ENCODE measurements at places on chromosomes 12 and 14. TPM values are rescaled to one million over a fixed set of nuclear protein-coding genes. Genes with fewer than 3 reads are reported as not detected.

BATF gene
- total RNA-seq: not detected

GLT8D2 gene
- 1.9 TPM for total RNA-seq

NCAPD2 gene
- 133 TPM for total RNA-seq

IFNG-AS1 gene
- not detected for total RNA-seq

ARHGAP9 gene
- 0.56 TPM for total RNA-seq

PZP gene
- not detected for total RNA-seq

OGFOD2 gene
- 18.1 TPM for total RNA-seq

BDKRB2 gene
- total RNA-seq: 0.18 TPM

UBE3B gene
- 38.7 TPM for total RNA-seq

FAIM2 gene
- 0.73 TPM for total RNA-seq

ABCB9 gene
- 14.2 TPM for total RNA-seq

SLC2A14 gene
- total RNA-seq: 1.8 TPM

Data from neural crest cell (in vitro differentiated cells).